ENCODE measurements at places on chromosomes 1 and 21.

- no peak for DNase-seq
These were observed 41.5 kb downstream of the LRRC3 start for GRCh38 chr21:44496564-44497550.

GRCh38 chr1:53134961-53135734 is 7.3 kb downstream of the SLC1A7 start:
- DNase-seq: no peak

- DNase-seq: no peak
These were observed 2.0 kb upstream of the RAB7B start for GRCh38 chr1:206005234-206005633.

GRCh38 chr1:18726368-18726767 is 95.7 kb downstream of the PAX7 start:
- DNase-seq: no peak

GRCh38 chr1:117655220-117655577 is 49.4 kb downstream of the TENT5C start:
- no peak for DNase-seq

DNA sequence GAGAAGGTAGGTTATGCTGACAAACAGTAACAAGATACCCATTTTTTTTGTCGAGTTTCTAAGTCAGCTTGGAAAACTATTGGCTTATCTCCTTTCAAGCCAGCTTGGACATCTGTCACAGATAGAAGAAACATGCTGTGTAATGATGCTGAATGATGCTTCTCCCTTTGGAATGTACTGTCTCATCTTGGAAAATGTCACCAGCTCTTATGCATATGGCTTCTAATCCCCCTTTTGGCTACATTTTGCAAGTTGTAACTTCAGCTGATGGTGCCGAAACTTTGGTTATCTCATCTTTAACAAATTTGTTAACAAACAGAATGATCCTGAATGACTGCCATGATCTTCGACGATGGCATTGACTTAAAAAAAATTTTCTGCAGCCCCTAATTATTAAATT is 68.8 kb upstream of the ST6GALNAC3 start:
- no peak for DNase-seq

DNA sequence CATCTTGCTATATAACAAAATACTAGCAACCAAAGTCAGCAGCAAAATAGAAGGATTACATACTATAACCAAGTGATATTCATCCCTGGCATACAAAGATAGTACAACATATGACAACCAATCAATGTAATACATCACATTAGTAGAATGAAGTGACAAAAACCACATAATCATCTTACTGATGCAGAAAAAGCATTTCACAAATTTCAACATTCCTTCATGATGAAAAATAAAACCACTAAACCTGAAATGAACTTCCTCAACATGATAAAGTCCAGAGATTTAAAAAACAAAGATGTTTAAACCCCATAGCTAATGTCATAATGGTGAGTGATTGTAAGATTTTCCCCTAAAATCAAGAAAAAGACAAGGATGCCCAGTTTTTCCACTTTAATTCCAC is 18.6 kb downstream of the RO60 start:
- no peak for DNase-seq

Data from activated CD4-positive, alpha-beta T cell treated with anti-CD3 and anti-CD28 coated beads, Interleukin-2, amount 50 U/mL, for 1 hour (primary cell).